DMS 273 treated with DMSO at 0.1 percent for 48 hours (cell line): ENCODE measurements at places on chromosomes 5 and 9.
A peak's percentile ranks its signal among the peaks of the same experiment; 100 is the strongest.

DNA sequence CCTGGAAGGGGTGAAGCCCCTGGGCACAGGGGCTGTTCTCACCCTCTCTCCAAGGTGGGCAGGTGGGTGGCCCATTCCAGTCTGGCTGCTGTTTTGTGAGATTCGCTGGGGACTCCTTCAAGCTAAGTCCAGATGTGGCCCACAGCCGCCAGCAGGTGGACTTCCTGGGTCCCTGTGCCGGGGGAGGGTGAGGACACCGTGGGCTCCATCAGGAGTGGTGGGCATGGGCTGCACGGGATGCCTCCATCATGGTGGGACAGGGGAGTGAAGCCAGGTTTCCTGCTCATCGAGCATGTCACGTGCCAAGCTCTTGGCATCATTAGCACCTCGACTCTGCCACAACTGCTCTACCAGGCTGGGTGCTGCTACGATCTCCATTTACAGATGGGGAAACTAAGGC lies 1.8 kb downstream of the NCS1 start:
- no peak for DNase-seq

- DNase-seq, result no peak
Measured at GRCh38 chr9:132788378-132788777, 89.7 kb downstream of the AK8 start.

DNA sequence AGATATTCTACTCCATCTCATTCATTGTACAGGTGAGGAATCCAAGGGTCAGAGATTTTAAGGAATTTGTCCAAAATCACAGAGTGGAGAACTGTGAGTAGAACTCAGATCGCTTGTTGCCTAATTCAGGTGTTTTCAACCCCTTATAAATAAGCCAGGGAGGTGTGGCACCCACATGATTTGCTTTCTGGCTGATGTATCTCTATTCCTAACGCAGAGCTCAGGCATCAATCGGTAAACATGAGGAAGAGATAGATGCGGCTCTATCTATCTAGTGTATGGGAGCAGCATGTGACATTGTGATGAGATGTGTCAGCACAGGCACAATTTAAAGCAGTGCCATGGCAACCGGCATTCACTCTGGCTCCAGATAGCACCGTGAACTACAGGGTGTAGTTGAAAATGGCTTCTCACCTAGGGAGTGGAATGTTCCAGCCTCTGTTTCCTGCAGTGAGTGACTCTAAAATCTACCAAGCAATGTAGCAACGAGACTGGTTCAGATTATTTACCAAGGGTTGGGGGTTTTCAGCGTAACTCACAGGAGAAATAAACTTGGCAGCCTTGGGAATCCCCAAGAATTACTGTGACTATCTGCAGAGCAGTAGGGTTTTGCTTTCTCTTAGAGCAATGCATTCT lies 53.4 kb upstream of the SUB1 start:
- DNase-seq, result no peak

GRCh38 chr5:17398431-17398830 lies 99.6 kb upstream of the TAF11L2 start:
- DNase-seq, result peak; percentile 60

- peak; percentile 65 for DNase-seq
Measured at GRCh38 chr5:139633295-139634027, 14.7 kb upstream of the CXXC5 start.

DNA sequence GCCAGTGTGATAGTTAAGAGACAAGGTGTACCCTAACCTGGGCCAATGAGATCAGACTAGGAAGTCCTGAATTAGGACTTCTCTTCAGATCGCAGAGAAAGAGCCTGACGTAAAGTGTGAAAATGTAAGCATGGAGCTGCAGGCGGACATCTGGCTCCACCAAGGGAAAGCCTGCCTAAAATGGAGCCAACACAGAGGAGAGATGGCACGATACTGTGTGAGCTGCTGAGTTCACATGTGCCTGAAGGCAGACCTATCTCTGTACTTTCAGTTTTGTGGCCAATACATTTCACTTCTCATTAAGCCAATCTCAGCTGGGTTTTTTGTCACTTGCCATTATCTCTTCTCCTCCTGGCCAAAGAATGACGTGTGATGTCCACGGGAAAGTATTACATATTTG lies 210.5 kb downstream of the ELAVL2 start:
- DNase-seq, result no peak
